Activated CD4-positive, alpha-beta T cell treated with anti-CD3 and anti-CD28 coated beads for 24 hours (primary cell): ENCODE measurements at places on chromosomes 12 and 14.
A peak's percentile ranks its signal among the peaks of the same experiment; 100 is the strongest.

DNA sequence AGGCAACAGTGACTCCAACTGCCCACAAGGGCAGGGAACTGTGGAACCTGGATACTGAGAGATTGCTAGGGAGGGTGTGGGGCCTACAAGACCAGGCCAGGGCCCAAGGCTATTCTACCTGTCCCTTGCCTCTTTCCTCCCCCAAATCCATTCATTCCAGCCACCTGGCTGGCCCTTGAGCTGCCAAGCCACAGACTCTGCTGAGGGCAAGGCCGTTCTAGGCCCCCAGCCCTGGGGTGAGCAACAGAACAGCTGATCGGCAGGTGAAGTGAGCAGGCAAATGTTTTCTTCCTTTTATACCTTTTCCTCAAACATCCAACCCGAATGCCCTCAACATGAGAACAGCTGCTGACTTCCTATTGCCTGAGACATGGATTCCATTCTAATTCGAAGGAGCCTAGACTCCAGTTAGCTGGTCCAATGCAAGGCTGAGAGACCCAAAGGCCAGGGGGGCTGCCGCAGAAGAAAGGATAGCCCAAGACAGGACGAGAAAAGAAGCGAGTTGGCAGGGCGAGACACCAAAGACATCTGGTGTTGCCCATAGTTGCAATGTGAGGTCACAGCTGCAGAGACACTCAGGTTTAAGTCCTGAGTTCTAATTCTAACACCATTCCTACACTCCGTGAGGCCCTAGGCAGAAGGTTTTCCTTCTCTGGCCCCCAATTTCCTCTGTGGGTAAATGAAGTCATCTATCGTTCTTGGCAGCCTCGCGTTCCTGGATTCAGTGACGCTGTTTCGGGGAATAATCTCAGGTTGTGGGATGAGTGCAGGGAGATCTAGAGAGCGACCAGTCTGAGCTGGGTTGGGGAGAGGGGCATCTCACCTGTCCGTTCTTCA lies 1.7 kb downstream of the C1QL4 start:
- no peak for DNase-seq

DNA sequence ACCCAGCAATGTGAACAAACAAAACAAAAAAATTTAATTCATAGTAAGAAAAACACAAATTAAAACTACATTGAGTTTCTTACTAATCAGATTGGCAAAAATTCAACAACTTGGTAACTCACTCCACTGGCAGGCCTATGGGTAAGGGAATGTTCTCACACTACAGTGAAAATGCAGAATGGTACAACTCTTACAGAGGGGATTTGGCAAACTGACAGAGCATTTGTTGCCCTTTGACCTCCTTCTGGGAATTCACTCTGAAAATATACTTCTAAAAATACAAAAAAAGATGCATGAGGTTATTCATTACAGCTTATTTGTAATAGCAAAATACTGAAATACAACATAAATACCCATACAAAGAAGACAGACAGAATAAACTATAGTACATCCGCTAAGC lies 32.8 kb downstream of the ABCD2 start:
- no peak for DNase-seq

DNA sequence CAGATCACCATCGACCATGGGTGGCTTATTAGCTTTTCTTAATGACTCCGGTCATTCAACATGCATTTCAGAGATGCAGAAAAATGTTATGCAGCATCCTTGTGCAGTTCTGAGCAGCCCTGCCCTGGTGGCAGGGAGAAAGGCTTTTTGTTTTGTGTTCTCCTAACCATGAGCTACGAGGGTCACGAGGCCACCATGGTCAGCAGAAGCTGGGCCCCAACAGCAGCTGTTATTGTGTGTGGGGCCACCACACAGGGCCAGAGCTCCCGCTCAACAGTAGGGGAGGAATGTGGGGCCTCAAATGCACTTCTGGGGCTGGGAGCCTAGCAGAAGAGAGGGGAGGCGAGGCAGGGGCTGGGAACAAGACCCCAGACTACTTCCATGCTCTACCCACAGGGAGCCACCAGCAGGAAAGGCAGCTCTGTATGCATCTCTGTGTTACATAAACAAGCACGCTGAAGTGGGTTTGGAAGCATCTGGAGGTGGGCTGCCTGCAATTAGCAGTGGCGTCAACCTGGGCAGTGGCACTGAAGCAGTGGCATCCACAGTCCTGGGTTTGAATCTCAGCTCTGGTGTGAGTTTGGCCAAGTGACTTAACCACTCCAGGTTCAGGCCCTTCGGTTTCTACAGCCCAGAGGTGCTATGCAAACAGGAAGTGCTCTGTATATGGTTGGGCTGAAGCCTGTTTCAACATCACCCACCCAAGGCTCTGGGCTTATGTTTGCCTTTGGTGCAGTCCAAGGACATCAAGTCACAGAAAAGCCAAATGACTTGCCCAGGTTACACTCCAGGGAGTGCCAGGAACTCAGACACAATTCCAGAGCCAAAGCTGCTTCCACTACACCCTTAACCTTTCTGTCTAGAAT lies 16.3 kb downstream of the GLTP start:
- DNase-seq, result no peak

DNA sequence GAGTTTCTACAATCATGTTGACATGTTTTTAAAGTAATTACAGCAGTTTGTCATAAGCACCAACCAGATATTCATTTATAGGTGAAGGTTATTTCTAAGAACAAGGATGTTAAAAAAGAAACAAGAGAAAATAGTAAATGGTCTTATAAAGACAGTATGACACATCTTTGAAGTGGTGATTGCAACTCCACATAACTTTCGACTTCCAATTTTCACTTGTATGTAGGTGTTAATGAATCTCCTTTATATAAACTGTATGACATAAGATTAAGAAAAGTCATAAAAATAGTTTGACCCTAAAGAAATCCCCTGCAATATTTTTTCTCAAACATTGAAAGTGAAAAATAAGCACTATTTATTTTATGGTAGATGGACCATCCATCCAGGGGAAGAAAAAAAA lies 144.8 kb upstream of the PTPRQ start:
- DNase-seq, result no peak

DNA sequence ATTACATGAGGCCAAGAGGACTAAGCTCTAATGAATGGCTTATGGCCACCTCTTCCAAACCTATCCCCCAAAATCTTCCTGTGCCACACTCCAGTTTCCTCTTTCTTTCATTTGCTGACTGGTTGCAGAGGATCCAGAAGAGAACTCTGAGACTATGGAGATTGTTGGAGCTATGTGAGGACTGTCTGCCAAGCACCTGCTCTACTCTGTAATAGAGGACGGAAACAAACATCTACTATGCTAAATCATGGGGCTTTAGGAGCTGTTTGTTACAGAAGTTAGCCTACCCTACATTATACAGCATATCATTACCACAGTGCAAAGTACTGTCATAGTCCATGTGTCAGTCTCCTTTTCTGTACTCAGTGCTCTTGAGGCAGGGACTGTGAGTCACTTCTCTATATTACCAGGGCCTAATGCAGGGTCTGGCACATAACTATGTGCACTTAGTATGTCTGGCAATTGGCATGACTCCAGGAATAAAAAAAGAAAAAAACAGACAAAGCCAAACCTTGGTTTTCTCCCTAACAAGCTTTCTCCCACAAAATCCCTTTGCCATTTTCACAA lies 95.1 kb downstream of the RPAP3 start:
- no peak for DNase-seq

DNA sequence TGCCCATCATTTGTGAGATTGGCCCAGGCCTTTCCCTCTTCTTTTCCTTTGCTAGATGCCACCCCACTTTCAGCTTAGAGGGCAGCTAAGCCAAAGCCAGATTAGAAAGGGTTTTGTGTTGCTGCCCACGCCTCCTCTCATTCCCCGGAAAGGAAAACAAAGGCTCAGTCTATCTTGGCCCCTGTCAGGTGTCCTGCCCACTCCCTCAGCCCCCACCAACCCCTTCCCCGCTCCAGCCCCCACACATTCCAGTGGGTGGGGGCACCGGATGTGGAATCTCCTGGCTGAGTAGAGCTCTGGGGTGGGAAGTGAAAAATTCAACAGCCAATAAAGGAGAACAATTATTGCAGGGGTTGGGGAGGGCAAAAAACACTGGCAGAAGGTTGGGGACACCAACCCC lies 2.2 kb downstream of the BLOC1S1 start:
- DNase-seq, result no peak

GRCh38 chr12:94952325-94952724 lies 51.2 kb downstream of the NDUFA12 start:
- no peak for DNase-seq

DNA sequence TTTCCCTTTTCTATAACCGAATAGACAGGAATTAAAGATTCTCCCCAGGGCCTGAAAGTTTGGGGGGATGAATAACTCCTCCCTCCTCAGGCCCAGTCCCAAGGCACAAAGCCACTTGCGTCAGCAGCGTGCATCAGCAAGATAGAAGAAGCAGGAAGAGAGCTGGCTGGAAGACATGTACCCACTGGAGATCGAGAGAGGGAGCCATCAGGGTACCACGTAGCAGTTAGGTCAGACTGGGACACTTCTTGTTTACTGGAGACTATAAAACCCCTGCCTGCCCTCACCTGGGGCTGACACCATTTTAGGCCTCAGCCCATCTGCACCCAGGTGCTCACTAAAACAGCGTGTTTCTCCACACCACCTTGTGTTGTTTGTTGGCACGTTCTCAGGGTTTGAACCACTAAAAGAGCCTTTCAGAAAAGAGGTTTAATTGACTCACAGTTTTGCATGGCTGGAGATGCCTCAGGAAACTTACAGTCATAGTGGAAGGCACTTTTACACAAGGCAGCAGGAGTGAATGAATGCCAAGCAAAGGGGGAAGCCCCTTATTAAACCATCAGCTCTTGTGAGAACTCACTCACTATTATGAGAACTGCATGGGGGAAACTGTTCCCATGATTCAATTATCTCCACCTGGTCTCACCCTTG lies 93.2 kb downstream of the TMTC3 start:
- peak; percentile 13 for DNase-seq

DNA sequence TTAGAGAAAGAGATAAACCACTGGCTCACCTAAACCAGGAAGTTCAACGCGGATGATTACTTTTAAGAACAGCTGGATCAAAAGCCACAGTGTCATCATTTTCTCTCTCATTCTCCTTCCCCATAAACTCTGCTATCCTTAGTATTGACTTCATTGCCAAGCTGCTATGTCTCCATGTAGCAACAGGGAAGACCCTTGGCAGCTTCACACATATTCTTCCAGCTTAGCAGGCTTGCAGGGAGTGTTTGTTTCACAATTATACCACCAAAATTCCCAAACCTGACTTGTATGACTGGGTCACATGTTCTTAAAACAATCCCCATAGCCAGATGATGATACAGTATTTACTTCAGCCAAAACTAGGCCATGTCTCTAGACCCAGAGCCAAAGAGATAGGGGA lies 235.5 kb downstream of the PAWR start:
- no peak for DNase-seq

GRCh38 chr14:20667957-20668356 lies 16.4 kb upstream of the RNASE4 start:
- no peak for DNase-seq

DNA sequence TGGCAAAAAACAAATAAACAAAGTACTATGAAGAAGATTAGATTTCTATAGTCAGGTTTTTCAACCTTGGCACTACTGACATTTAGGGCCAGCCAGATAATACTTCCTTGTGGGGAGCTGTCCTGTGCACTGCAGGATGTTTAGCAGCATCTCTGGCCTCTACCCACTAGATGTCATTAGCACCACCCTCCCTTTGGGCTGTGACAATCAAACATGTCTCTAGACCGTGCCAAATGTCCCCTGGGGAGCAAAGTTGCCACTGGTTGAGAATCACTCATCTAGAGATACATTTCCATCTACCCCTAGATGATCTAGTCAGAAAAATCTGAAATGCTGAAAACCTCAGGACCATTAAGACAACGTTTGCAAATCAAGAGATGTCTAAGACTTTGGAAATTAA lies 29.9 kb downstream of the SRRM4 start:
- DNase-seq, result no peak
